ENCODE measurements at places on chromosomes 7 and 10.

GRCh38 chr10:123236126-123236525 is 81.9 kb downstream of the BUB3 start:
- no peak for DNase-seq

- DNase-seq: no peak
These were observed 42.7 kb upstream of the STEAP1B start for GRCh38 chr7:22542669-22543068.

GRCh38 chr10:5387169-5387568 is 17.5 kb downstream of the TUBAL3 start:
- DNase-seq: no peak

DNA sequence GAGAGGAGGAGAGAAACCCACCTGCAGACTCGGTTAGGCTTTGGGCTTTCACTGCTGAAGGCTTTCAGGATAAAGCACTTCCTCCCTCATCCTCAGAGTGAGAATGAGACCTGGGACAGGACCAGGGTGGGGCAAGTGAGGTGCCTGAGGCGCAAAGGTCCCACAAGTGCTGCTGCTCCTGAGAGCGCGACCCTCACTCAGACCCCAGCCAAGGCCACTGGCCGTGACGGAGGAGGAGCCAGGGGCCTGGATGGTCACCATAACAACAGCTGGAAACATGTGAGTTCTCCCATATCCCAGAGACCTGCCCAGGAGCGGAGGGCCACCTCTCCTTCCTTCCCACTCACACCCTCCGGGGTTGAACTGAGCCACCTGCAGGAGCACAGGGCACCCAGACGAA is 46.9 kb upstream of the MKRN1 start:
- no peak for DNase-seq

DNA sequence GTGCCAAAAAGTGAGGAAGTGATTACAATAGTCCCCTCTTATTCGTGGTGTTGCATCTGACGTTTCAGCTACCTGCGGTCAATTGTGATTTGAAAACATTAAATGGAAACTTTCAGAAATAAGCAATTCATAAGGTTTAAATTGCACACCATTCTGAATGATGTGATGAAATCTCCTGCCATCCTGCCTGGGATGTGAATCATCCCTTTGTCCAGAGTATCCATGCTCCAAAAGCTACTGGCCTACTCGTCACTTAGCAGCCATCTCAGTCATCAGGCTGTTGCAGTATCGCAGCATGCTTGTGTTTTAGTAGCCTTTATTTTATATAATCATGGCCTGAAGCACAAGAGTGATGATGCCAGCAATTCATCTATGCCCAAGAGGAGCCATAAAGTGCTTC is 97.7 kb upstream of the CDCA7L start:
- no peak for DNase-seq

DNA sequence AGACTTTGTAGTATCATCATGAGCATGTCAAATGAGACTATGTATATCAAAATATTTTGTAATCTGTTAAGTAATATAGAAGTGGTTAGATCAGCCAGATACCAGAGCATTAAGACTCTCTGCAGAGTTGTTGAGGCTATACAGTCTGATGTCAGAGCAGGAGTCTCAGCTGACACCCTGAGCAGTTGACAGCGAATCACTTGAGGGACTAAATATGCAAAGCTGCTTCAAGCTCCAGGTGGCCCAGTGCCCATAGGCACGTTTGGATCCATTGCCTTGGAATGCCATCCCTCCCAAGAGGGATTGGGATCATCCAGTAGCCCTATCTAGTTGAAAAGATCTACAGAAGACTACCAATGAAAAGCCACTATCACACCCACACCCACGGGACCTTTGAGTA is 210.2 kb downstream of the TAX1BP1 start:
- no peak for DNase-seq

DNA sequence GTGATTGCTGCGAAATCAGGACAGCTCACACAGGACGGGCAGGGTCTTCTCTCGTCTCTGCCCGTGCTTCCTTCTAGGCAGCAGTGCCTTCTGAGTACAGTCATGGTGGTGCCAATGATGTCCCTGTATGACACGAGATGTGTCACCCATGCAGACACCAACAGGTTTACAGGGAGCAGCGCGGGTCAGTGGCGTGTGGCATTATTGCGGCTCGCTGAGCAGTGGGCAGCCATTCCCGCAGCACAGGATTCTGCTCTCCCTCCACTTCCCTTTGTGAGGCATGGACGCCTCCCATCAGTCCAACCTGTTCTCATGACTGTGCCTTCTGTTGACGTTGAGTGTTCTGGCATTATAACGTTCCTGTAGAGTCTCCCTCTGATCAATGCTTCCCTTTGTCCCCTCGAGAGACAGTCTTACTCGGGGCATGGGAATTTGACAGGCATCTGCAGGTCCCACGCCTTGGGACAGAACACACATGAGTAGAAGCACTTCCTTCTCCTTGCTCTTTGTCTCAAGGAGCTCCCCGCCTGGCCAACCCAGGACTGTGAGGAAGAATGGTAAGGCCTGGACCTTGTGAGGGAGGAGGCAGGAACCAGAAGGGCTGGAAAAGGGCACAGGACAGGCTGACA is 219.5 kb downstream of the PAXIP1 start:
- no peak for DNase-seq

GRCh38 chr7:8387551-8388256 is 45.7 kb upstream of the NXPH1 start:
- peak; percentile 35 for DNase-seq

DNA sequence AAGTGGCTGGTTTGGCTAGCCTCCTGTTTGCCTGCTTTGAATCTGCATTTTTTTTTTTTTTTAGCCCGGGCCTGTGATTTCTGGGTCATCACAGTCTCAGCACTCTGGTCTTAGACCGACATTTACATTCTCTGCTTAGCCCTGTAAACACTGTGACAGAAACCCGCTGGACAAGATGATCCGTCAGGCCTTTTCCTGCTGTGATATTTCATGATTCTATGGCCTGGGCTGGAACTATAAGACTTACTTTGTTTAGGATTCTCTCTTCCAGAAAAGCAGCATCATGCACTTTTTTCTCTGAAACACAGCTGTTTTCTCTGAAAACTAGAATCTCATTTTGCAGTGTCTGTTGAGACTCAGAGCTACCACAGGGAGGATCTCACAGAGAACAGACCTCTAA is 705.5 kb downstream of the GRID1 start:
- no peak for DNase-seq

DNA sequence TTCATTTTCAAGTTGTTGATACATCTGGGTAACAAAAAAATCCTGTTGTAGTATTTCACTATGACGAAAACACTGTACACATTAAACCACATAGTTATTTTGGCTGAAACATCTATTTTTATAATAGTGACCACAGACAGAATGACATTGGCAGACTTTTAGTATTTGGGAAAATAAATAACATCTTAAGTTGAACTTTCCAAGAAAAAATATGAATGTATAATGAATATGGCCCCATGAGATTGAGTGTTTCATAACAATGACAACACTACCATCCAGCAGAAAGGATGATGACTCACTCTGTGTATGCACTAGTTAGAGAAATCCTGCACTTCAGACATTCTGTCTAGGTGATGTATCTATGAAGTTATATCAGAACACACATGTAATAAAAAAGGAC is 118.1 kb downstream of the SEMA3D start:
- no peak for DNase-seq

GRCh38 chr10:15485684-15486316 is 114.7 kb upstream of the FAM171A1 start:
- DNase-seq: no peak

DNA sequence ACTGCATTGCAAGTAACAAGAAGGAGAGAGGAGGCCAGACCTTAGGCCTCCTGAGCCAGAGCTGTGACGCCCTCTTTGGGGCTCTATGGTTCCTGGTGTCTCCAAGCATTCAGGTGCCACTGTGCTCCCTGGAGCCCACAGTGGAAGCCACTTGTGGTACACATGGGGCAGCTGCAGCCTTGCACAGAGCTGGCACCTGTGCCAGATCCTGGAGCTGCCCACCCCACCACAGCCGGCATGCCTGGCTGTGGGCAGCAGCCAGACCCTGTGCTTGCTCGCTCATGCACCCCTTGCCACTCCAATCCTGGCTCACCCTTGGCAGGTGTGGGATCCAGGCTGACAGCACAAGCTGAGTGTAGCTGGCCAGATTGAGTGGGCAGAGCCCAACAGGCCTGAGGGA is 173.8 kb upstream of the SMIM30 start:
- DNase-seq: no peak

GRCh38 chr7:114988026-114988425 is 66.1 kb downstream of the MDFIC start:
- no peak for DNase-seq
